HFF-Myc (cell line): ENCODE measurements at places on chromosomes 16 and 17.

DNA sequence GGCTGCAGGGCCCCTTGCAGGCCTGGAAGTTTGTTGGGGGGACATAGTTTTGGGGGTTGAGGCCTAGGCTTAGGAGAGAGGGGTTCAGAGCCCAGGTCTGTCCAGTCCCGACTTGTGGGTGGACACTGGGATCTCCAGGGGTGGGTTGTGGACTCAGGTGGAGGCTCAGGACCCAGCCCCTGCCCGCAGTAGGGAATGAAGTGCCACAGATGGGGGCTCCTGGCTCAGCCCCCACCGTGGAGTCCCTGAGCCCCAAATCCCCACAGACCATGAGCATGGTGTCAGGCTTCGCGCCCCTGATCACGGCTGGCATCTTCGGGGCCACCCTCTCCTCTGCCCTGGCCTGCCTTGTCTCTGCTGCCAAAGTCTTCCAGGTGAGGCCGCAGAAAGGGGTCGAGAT, 14.3 kb downstream of the SLC12A3 start:
- DNase-seq: no peak

GRCh38 chr17:16044487-16044886, 44.9 kb downstream of the TTC19 start:
- DNase-seq: no peak

- DNase-seq: no peak
These were observed 345 bp downstream of the EMC8 start for GRCh38 chr16:85798901-85799496.

- DNase-seq: no peak
These were observed 29.7 kb downstream of the TRPV3 start for GRCh38 chr17:3527896-3528295.

- no peak for DNase-seq
These were observed 21.1 kb downstream of the ANKRD40 start for GRCh38 chr17:50686494-50687199.
